Aorta (tissue), 5 donors: ENCODE measurements at places on chromosomes 12 and 14. TPM values are rescaled to one million over a fixed set of nuclear protein-coding genes. Genes with fewer than 3 reads are reported as not detected.

GRCh38 chr14:77623201-77623600 is 6.8 kb upstream of the SPTLC2 start:
- DNase-seq: no peak

GRCh38 chr14:95315579-95315978 is 4.1 kb downstream of the CLMN start:
- DNase-seq: no peak

Gene ZNF26
- 16.7 TPM for total RNA-seq

Gene B3GNT4
- not detected for total RNA-seq

Gene VDR
- 9.3 TPM for total RNA-seq
